ENCODE measurements at places on chromosomes 3 and 15.

GRCh38 chr3:24545887-24546286 is 51.2 kb upstream of the THRB start:
- no peak for DNase-seq

DNA sequence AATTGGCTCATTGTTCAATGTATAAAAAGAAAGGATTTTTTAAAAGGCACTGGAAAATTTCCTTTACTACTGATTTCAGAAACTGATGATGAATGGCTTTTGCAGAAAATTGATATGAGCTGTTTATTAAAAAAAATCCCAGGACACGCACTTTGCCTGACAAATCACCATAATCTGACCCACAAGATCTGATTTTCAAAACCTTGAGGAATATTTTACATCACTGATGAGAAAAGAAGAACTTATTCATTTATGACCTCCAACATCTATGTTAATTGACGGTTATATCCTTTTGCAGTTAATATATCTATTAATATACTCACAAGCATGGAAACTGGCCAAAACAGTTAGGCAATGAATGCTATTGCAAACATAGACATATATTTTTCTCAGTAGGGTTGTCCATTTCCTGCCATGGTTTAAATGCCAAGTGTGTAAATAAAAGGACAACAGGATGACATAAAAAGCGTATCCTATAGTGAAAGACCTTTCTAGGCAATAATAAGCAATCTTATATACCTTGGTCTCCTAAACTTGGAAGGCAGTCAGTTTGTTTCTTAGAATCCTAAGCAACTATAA is 109.7 kb upstream of the SLC7A14 start:
- no peak for DNase-seq

- no peak for DNase-seq
Observed at GRCh38 chr15:100174904-100175275, 166.9 kb downstream of the ADAMTS17 start.

- DNase-seq = no peak
Observed at GRCh38 chr3:46660003-46660402, 33.5 kb downstream of the ALS2CL start.
